Amniotic stem cell (primary cell): ENCODE measurements at places on chromosomes 2 and 18.

DNA sequence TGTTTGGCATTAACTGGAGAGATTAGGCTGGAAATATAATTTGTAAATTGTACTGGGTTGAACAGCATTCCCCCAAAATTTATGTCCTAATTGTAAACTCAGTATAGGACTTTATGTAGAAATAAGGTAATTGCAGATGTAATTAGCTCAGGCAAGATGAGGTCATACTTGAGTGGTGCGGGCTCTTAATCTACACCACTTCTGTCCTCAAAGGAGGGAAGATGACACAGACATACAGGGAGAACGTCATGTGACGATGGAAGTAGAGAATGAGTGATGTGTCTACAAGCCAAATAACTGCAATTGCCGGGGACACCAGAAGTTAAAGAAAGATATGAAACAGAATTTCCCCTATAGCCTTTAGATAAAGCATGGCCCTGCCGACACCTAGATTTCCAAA lies 1501.1 kb upstream of the PIK3C3 start:
- no peak for DNase-seq

DNA sequence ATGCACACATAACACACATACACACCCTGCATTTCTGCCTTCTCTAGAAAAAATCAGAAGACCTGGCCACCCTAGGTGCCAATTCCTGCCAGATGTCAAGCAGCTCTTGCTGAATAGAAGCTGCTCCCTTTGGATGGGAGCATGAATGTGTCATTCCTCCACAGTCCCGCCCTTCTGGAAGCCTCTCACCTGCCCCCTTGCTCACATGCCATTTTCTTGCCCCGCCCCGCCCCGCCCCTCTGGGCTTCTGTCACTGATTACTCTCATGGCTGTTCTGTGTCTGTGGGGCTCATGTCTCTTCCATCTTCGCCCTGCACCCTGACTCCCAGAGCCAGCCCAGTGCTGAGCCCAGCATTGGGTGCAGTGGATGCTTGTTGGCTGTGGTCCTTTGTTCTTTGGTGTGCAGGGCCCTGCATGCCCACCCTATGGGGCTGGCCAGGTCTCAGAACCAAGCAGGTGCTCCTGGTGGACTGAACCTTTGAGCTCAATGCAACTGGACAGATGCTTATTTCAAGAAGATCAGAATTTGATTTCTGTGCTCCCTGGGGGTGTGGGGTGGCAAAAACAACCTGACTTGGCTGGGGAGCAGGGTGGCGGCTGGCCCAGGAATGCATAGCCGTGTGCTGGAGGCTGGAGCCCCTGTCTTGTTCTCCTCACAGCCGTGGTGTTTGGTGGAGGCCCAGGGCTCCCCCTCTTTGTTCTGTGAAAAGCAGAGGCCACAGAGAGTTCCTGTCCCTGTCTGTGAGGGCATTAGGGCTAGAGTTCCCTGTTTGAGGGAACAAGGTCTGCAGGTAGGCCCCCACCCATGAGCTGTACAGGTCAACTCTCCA lies 140.6 kb upstream of the GLI2 start:
- DNase-seq: no peak

DNA sequence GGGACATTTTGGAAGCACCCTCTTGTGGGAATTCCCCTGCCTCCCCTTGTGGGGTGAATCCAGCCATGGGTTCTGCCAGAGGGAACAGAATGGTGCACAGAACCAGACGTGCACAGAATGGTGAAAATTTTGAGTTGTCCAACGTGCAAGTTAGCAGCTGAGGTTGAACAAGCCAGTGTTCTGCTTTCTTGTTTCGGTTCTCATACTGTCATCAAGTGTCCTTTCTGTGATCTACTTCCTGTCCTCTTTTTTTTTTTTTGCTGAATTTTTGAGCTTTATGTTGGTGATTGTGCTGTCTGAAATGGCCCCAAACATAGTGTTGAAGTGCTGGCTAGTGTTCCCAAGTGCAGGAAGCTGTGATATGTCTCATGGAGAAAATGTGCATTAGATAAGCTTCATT lies 21.5 kb upstream of the REEP1 start:
- DNase-seq: no peak

- DNase-seq: no peak
These were observed 328.5 kb upstream of the DSEL start for GRCh38 chr18:67845035-67845434.

DNA sequence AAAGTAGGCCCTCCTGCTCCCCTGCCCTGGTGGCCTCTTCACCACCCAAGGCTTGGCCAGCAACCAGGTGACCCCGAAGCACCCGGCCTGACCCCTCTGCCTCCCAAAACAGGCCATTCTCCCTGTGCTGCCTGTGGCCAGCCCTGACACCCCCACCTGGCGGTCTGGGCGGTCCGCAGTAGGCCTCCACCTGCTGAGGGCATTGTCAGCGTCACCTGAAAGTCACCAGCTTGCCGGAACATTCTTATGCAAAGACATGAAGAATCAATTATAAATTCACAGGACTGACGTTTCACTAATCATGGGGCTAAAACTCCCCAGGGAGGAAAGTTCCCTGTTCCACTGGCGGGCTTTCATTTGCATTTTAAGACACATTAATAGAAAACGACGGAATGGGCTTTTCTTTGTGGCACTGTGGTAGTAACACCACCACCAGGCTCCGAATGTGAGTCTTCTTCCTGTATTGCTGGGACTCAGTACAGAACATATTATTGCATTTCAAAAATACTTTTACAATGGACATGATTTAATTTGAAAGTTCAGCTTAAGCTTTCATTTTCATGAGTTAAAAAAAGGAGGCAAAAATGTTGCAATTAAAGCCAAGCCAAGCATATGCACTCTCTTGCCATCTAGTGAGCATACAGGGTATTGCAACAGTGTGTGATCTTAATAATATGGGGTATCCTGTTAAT lies 57.4 kb downstream of the ADI1 start:
- peak; percentile 4 for DNase-seq

GRCh38 chr2:127410871-127411652 lies 7.2 kb upstream of the PROC start:
- peak; percentile 8 for DNase-seq
